ENCODE measurements at places on chromosomes 12 and 14.
A peak's percentile ranks its signal among the peaks of the same experiment; 100 is the strongest.

DNA sequence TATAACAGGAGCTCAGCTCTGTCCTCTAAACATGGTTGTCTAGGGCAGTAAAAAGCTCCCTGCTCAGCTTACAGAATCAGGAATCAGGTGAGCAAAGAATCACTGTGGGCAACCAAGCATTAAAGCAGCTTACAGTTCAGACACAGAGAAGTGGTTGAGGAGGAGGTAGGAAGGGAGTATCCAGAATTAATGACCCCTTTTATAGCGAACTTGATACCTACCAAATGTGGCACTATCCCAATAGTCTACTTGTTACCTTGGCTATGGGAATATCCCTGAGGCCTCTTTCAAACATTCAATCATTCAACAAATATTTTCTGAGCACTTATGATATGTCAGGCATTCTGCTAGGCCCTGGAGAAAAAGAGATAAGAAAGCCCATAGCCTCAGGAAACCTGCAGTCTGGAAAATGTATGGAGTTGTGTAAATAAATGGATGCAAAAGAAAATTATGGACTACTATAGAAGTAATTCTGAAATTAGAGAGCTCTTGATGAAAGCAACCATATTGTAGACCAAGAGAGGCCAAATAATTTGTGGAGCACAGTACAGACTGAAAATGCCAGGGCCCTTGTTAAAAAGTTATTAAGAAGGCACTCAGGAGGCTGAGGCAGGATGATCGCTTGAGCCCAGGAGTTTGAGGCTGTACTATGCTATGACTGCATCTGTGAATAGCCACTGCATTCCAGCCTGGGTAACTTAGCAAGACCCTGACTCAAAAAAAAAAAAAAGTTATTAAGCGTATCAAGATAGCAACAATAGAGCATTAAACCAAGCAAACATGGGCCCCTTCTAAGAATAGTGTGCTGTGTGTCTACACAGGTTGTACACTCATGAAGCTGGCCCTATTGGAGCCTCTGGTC lies 134.0 kb upstream of the CPSF6 start:
- DNase-seq, result peak; percentile 19

GRCh38 chr14:103385929-103386712 lies 906 bp downstream of the MARK3 start:
- DNase-seq, result peak; percentile 21

DNA sequence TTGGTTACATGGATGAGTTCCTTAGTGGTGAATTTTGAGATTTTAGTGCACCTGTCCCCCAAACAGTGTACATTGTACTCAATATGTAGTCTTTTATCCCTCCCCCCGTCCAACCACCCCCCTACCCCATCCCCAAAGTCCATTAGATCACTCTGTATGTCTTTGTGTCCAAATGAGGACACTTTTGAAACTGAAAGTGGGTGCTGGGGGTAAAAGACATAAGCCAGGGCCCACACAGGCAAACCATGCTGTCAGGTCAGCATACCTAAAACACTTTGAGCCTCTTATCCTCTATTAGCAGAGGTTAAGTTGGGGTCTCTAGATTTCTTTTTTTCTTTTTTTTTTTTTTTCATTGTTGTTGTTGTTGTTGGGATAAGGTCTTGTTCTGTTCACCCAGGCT lies 31.3 kb upstream of the KICS2 start:
- DNase-seq, result no peak

GRCh38 chr12:103680591-103681141 lies 93.6 kb downstream of the STAB2 start:
- peak; percentile 47 for DNase-seq

DNA sequence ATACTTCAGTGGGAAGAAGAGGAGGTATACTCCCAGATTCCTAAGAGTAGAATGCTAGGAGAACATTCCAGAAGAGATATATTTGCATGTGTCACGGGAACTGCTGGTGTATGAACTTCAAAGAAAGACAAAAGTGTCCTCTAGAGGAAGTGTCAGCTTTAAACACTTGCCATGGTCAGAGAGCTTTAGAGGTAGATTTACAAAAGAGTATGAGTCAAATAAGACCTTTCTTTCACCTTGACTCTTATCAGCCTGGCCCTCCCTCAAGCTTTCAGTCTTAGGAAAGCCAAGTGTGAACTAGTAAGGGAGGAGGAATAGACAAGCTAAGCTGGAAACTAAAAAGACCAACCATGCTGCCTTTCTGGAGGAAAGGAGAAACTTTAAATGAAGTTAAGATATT lies 34.7 kb downstream of the COX8C start:
- DNase-seq, result no peak

GRCh38 chr12:96720363-96720705 lies 186.7 kb upstream of the NEDD1 start:
- DNase-seq, result peak; percentile 48

DNA sequence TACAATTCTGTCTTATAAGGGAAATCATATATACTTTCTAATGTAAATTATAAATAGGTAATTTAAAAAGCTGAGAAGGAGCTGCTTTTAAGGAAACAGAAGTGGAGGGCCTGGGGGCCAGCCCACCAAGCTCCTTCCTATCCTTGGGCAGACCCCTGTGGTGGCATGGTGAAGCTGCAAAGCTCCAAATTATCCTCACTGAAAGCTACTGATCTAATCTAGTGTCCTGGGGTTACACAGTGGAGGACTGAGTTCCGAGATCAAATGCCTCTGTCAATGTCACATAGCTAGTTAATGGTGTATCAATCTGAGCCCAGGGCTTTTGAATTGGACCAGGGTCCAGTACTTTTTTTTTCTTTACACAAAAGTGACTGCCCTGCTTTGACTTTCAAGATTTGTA lies 355.4 kb downstream of the CEP128 start:
- DNase-seq, result no peak

DNA sequence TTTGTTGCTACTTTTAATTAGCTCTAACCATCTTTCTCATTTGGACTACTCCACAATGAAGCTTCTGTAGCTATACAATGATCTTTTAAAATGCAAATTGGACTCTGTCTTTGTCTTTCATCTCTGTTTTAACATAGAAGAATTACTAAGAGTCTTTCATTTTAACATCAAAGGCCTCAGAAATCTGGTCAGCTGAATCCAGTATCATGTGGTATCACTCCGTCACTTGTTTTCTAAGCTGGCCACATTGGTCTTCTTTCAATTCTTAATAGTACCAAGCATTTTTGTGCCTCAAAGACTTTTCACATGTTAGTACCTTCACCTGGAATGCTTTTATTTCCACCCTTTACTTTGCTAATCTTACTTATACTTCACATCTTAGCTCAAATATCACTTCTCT lies 95.5 kb upstream of the SLC16A7 start:
- no peak for DNase-seq

- DNase-seq, result no peak
Measured at GRCh38 chr12:58087423-58088127, 146.2 kb downstream of the ATP23 start.

DNA sequence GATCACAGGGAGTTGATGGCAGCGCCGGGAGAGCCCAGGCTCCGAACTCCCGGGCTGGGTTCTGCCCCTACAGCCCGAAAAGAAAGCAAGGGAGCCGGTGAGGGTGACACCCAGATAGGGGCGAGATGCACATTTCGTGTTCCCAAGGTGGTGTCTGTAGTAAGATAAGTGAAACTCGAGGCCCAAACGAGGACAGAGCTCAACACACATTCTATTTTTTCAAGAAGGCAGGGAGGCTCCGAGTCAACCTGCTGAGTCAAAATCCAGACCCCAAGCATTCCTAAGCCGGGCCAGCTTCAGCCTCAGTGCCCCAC lies 24.2 kb upstream of the YY1 start:
- no peak for DNase-seq

- DNase-seq, result no peak
Measured at GRCh38 chr14:37466003-37466622, 128.9 kb downstream of the FOXA1 start.

DNA sequence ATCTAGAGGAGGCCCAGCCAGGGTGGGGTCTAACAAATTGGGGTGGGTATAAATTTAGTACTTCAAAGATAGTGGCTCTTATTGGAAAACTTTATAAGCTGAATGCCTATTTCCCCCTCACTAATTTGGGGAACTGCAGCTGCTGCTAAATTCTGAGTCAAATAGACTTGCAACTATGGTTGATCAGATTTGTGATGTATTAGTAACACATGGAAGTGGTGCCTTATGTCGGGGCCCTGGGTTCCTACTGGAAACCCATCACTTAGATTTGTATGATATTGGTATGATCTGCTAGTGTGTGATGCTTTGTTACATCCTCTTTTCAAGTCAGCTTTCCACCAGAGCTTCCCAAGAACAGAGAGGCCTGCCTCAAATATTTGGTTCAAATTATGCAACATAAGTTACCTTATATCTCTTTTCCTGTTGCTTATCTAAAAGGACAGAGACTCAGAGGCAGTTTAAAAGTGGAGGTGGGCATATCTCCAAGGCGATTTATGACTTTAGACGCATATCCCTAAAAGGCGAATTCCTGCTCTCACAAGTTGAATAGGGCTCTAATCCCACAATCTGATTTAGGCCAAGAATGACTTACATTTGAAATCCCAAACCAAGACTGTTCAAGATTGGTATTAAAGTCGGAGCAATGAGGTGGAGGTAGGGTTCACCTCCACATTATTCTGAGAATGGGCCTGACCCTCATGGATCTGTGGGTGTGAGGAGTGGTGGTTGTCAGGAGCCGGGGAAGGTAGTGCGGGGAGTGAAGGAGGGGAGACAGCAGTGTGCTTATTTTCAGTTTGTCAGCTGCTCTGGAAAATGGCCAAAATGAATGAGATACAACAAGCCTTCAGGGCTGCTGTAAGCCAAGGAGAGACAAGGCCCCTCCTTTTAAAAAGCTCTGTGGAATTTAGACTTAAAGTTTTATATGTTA lies 425.8 kb downstream of the RAD51B start:
- DNase-seq, result no peak

- no peak for DNase-seq
Measured at GRCh38 chr12:50120953-50121352, 8.9 kb downstream of the COX14 start.

DNA sequence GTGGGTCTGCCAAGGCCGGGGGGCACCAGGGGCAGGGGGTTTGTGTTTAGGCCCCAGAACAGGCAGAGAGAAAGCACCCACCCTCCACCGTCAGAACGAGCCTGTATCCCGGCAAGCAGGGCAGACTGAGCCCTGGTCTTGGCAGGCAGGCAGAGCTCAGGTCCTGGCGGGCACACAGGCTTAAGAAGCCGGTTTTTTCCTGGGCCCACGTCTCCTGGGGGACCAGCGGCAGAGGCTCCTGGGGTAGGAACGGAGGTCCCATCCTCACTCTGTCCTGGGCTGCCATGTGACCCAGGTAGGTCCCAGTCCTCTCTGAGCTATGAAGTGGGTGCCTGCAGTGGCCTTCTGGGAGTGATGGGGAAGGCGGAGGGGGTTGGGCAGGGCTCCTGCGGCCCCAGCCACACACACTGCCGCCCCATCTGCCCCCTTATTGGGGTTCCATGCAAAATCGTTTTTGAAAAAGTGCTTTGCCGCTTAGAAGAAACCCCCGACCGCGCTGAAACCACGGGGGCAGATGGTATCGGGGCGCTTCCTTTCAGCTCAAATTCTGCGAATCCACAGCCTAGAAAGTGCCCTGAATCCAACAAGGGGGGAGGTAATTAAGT lies 24.2 kb downstream of the SH2B3 start:
- no peak for DNase-seq

GRCh38 chr12:8823565-8824300 lies 1.3 kb downstream of the A2ML1 start:
- DNase-seq, result no peak

DNA sequence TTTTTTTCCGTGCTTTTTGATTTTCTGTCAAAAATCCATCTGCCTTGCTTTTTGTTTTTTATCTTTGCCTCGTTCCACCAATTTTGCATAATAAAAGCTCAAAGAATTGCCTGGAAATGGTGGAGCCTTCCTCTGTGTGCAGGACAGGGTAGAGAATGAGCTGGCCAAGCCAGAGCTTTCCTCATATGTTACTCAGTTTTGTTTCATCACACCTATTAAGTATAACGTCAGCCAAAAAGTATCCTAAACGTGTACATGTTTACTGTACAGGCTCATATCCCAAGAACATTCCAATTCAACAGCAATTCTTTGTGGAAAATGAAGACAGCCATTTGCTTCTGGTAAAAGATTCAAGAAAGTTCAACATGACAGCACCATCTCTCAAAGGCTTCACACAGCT lies 191.2 kb upstream of the LMNTD1 start:
- no peak for DNase-seq

DNA sequence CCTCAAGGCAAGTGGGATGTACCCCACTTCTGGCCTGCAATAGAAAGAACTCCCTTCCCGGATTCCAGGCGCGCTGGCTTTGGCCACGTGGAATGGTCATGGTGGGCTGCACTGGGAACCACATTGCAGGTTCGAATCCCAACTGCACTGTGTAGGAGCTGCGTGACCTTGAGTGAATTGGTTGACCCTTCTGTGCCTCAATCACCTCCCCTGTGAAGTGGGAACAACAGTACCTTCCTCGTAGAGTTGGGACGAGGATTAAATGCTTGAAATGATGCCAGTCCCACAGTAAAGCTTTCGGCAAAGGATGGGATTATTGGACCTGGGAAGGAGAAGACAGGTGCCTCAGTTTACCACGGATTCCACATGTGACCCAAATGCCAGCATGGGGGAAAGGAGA lies 36.8 kb upstream of the MYL2 start:
- no peak for DNase-seq

GRCh38 chr12:101051901-101052550 lies 158.0 kb downstream of the SLC5A8 start:
- no peak for DNase-seq

- no peak for DNase-seq
Measured at GRCh38 chr12:127230843-127231260, 1036.1 kb upstream of the TMEM132C start.

DNA sequence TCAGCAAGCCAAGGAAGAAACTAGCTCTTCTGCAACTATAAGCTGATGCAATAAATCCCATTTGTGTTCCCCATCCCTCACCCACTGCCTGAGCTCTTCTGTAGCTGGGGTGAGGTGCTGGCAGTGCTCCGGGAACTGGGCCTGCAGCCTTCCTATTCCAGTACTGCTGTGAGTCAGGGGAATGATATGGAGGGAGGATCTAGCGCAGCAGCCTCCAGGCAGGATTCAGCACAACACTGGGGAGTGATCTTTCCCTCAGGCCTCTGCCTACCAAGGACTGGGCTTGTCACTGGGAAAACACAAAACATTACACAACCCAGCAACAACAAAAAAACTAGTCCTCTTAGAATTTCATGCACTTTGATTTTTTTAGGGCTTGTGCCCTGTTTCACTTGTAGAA lies 58.7 kb downstream of the ST8SIA1 start:
- DNase-seq, result no peak

GRCh38 chr14:90405101-90405500 lies 8.3 kb downstream of the CALM1 start:
- no peak for DNase-seq

DNA sequence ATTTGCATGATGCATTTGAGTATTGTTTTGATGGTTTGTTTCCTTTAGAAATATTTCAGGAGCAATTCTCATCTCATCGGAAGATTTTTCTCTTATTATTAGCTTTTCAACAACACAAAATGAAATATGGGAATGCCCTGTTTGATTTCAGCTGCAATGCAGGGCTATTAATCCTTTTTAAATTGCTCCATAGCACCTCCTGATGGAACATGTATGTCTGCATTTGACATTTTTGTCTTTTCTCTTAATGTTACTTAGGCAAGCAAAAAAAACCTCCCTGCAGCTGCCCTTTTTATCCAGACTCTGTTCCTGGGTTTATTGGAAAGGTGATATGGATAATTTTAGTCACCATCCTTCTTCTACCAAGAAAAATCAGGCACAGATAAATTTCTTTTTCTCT lies 895.8 kb downstream of the RPS29 start:
- DNase-seq, result no peak

- DNase-seq, result no peak
Measured at GRCh38 chr14:105116451-105117256, 51.4 kb upstream of the GPR132 start.

Data from NCI-H345 (cell line).